ENCODE measurements at places on chromosomes 16 and 17.

- no peak for DNase-seq
Observed at GRCh38 chr16:68360956-68361355, 50.1 kb downstream of the PRMT7 start.

- DNase-seq = no peak
Observed at GRCh38 chr17:16442594-16443510, 27.5 kb downstream of the TRPV2 start.

DNA sequence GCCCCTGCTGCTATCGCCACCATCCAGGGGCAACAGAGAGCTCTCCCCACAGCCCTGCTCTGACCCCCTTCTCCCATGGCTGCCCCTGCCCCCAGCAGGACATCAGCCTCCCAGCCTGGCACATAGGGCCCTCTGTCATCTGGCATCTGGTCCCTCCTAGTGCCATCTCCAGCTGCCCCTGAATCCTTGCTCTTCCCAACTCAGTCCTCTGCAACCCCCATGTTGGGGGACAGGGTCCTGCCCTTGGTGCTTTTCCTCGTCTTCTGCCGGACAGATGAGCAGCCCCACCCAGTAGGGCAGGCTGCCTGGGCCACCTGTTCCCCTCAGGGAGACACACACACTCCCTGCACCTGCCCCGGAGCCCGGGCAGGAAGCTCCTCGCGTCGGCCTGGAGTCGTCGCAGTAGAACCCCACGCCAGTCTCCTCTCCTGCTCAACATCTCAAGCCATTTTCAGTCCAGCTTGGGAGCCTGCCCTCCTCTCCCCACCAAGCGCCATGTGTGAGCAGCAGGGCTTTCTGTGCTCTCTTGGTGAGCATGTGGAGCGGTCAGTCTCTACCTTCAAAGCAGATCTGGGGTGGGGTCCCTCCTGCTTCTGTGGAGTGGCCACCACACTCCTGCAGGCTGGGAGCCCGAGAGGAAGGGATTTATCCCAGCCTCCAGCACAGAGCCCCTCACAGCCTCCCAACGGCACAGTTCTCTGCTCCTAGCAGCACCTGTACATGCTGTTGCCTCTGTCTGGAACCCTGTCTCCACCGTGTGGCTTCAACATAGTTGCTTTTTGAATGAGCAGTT, 28.2 kb downstream of the TNFRSF13B start:
- DNase-seq = no peak

DNA sequence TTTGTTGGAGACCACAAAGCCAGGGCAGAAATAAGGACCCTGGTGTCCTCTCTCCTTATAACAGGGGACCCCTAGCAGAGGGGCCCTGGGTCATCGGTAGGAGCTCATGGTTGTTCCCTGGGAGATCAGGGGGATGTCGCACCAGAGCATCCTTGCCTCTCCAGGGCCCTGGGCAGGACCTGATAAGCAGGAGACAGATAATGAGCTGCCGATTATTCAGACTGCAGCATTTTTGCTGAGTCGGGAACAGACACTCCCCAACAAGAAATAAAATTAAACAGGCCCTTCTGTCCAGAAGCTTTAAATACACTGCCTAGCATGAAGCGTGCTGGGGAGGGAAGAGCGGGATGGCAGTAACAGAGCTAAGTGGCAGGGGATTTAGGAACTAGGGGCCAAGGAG, 15.4 kb upstream of the GFAP start:
- DNase-seq = no peak

DNA sequence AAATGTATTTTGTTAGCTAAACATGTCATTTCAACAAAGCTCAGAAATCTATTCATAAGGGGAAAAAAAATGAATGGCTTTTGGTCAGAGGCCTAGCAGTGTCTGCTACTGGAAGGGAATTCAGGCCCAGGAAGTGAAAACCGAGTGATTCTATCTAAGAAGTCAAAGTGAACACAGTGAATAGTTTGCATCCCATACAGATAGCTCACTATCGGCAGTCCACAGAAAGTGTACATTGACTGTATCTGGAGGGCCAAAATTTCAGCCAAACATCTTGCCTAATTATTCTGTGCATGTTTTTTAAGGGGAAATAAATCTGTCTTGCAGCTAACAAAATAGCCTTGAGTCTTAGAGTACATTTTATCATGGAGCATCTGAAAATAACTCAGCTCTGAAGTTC, 214.4 kb upstream of the CACNG5 start:
- DNase-seq = no peak

DNA sequence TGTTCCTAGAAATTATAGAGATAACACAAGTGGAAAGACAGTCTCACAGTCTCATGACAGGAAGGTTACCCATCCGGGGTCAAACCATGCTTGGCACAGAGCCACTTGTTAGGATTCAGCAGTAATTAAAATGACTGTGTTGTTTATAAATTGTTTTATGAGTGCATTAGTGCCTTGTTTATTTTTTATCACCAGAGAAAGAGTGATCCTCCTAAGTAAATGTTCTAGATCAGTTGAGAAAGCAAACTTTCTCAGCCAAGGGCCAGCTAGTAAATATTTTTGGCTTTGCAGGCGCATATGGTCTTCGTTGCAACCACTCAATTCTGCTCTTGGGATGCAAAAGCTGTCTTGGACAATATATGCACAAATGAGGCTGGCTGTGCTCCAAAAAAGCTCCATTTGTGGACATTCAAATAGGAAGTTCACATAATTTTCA, 253.9 kb upstream of the CACNG5 start:
- no peak for DNase-seq

DNA sequence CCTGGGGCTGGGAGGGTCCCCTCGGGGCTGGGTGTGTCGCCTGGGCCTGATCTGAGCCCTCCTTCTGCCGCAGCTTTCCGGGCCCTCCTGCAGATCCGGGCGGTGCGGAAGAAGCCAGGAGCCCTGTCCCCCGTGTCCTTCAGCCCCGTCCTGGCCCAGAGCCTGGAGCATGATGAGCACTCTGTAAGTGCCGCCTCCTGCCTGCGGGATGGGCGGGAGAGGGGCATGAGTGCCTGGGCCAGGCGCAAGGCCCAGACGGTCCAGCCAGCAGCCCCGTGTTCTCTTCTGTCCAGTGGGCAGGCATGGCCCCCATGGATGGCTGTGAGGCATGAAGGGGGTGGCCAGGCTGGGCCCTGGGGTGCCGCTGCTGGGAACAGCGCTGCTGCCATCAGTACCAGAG, 16.0 kb upstream of the NUDT16L1 start:
- no peak for DNase-seq

DNA sequence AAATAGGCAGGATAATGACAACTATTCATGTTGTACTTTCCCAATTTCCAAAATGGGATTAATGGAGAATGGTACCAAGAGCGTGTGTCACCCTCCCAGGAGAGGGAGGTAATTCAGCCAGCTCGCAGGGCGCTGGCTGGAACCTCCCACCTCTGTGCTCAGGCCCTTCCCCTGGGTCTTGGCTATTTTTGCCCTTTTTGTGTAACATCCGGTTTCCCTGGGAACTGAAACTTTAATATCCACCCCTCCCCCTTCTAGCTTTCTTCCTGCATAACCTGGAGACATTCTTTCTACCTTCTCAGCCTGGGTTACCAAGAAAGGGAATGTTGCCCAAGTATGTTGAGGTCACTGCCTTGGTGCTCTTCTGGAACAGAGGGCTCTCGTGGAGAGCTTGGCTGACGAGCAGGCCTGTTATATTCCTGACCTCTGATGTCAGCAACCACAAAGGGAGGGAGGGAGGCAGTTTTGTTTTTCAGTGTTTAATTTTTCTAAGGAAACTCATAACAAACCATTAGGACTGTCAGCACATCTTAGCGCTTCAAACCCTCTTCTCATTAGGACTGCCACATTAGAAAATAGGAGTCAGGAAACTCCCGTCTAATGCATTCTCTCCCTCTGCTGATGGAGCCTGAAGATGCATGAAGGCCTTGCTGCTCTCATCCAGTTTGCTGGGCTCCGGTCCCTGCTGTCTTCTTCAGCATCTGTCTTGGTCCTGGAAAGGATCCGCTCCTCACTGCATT, 25.6 kb downstream of the ITGB3 start:
- no peak for DNase-seq

DNA sequence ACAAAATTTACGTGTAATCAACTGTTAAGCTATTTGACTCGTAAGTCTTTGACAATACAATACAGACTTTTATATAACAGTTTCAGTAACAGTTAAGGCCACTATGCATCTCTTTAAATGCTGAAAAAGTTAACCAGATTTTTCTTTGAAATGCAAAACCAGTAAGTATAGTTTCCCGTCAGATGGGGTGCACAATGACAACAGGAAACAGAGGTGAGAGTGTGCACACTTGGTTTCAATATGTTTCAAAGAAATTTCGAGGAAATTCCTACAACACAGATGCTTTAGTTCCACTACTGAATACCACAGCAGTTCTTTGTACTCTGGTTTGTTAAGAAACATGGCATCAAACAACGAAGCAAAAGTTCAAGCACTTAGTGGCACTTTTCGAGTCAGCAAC, 48.4 kb downstream of the RNF157 start:
- DNase-seq = no peak

- DNase-seq = no peak
Observed at GRCh38 chr17:74276051-74276476, 2.0 kb downstream of the DNAI2 start.
